ENCODE measurements at places on chromosomes 3 and 15.

- no peak for DNase-seq
Measured at GRCh38 chr3:168405288-168405687, 309.6 kb upstream of the GOLIM4 start.

DNA sequence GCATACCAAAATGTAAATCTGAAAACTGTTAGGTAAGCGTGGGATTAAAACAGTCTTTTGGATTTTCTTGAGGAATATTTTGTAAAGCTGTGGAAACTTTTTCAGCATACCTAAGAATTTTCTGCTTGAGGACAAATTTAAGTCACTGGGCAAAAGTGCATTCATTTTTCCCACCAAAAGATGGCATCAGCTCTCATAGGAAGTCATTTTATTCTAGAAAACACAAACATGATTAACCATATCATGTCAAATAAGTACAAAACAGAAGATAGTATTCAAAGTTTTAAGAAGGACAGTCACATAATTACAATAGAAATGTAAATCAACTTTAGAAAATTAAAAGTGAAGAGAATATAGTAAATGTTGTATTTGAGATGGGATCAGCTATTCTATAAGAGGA lies 63.5 kb downstream of the SLC49A4 start:
- DNase-seq: no peak

DNA sequence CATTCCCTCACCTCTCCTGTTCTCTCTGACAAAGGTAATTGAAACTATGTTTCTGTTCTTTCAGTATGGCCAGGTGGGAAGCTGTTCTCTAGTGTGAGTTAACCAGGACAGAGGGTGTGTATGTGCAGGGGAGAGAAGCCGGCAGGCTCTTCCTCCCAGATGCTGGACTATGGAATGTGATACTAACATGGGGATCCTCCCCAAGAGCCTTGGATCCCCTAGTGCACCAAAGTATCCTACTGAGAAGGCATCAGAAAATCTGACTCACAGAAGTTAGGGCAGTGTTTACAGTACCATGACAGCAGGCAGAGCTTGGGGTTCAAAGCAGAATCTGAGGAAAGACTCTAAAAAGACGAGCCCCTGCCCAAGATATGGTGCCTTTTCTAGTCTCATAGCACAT lies 123.1 kb downstream of the APBA2 start:
- no peak for DNase-seq

DNA sequence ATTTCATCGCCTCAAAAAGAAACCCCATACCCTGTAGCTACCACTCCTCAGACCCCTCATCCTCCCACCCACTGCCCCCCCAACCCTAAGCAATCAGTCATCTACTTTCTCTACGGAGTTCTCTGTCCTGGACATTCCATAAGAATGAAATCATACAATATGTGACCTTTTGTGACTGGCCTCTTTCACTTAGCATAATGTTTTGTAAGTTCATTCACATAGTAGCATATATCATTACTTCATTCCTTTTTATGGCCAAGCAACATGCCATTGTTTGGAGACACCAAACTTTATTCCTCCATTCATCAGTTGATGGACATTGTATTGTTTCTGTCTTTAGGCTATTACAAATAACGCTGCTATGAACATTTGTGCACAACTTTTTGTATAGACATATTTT lies 64.2 kb downstream of the TNIK start:
- no peak for DNase-seq

GRCh38 chr3:52831500-52832301 lies 1.2 kb upstream of the ITIH4 start:
- no peak for DNase-seq
